ENCODE measurements at places on chromosomes 12 and 14. TPM values are rescaled to one million over a fixed set of nuclear protein-coding genes. Genes with fewer than 3 reads are reported as not detected.

Gene IFI27
- 10.1 TPM for total RNA-seq

Gene PTGER2
- total RNA-seq: not detected

Gene TRHDE
- total RNA-seq: 0.05 TPM

Gene PTPN21
- total RNA-seq: 5.3 TPM

Gene RPS6KL1
- not detected for total RNA-seq

Gene MGAT4C
- not detected for total RNA-seq

Gene DNAH10
- 0.09 TPM for total RNA-seq

Gene KLRG1
- not detected for total RNA-seq

Gene KRT75
- total RNA-seq: 0.07 TPM

All from A172 (cell line).